Brain microvascular endothelial cell (primary cell): ENCODE measurements at places on chromosomes 12 and 14.

DNA sequence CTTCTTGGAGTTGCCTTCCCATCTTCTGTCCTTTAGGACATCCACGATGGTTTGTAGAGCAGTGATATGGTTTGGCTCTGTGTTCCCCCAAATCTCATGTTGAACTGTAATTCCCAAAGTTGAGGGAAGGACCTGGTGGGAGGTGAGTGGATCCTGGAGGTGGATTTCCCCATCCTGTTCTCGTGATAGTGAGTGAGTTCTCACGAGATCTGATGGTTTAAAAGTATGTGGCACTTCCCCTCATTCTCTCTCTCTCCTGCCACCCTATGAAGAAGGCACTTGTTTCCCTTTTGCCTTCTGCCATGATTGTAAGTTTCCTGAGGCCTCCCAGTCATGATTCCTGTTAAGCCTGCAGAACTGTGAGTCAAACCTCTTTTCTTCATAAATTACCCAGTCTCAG, 99.2 kb downstream of the BRMS1L start:
- no peak for DNase-seq

DNA sequence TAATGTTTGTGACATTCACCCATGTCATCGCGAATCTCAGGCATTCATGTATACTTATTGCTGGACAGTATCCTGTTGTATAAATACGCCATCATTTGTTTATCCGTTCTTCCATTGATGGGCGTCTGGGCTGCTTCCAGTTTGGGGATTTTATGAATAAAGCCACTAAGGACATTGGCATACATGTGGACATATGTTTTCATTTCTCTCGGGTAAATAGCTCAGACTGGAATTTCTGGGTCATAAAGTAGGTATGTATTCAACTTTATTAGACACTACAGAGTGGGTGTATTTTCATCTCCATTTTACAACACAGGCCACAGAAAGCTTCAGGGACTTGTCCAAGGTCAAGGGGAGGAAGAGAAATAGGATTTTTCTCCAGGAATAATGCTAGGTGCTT, 48.9 kb downstream of the HRK start:
- no peak for DNase-seq

DNA sequence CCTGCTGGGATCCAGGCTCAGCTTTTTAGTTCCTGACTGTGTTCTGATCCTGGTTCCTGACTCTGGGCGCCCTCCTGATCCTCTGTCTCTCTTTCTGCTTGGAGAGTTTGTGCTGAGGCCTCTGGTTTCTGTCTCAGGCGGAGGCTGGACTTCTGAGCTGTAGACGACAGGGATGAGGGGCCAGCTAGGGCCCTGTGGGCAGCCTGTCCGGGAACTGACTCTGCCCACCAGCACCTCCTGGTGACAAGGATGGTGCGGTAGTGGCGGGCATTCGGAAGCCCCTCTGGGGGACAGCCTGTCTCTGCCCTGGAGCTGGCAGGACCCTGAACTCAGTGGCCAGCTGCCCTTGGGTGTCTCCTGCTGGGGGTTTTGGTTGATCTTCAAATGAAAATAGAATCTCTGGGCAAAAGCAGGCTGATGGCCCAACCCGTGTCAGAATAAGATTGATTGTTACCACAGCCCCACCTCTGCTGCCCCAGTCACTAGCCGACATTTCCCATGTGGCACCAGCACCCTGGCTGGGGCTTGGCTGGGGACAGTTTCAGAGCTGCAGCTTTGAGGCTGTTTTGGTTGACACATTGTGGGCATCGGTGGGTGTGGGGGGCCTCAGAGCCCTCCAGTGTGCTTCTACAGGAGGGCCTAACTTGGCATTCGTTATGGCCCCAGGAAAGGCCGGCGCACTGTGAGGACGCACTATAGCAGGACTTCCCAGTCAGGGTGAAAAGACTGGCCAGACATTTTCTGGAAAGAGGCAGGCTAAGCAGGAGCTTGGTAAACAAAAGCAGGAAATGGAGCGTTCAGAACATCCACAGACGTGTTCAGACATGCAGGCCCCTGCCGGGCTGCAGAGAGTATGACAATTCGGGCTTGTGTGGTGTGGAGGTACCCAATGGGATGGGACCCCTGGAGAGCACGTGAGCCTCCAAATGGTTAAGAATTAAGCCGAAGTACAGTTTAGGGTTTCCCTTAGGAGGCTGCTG, 16.2 kb downstream of the KRT80 start:
- no peak for DNase-seq

DNA sequence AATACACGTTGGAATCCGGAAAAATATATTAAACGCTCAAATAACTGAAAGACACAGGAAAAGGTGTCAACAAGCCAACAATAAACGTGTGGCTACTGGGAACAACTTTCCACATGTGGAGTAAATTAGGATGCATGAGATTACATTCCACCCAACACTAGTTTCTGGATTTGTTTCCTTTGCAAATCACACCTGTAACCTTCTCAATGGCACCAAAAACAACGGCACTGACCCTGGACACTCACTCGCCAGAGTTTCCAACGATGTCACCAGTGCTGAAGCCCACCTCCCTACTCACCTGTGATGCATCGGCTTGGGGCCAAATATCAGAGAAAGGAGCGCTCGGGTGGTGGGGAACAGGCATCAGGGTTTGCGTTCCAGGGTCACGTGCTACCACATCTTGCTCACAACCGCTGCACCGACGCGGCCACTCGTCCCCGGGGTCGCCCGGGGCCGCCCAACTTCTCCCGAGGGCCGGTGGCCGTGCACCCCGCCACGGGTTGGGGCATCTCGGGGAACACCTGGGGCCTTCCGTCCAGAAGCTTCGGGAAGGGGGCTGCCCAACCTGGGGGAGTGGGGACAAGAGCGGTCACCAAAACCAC, 629 bp downstream of the PRDM4 start:
- DNase-seq: no peak

DNA sequence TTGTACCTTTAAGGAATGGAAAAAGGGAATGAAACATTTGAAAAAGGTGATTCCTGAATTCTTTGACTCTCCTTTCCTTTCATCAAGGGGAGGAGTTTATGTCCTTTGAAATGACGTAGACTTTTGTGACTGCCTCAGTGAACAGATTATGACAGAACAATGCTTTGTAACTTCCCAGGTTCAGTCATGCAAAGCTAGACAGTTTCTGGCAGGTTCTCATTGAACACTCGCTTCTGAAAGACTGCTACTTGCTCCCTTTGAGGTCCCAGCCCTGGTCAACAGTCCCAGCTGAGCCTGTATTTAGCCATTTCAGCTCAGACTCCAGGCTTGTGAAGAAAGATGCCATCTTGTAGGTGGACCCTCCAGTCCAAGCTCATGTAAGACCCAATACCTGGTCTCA, 1178.9 kb downstream of the BCL11B start:
- no peak for DNase-seq

DNA sequence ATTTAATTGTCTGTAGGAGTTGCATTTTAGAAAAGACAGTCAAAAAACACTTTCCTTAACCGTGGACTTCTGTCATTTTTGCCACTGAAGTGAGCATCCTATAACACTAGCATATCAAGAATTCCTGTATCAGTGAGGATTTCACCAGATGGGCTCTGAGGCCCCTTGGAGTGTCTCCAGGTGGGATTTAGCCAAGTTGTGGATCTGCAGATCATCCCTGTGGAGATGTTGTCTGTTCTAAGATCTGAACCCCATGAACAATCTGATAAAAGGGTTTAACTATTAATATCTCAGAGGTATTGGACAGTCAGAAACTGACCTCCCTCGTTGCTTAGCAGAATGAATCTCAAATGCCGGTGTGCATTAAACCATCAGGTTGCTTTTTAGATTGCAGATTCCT, 165.0 kb upstream of the SRRM4 start:
- DNase-seq: no peak

DNA sequence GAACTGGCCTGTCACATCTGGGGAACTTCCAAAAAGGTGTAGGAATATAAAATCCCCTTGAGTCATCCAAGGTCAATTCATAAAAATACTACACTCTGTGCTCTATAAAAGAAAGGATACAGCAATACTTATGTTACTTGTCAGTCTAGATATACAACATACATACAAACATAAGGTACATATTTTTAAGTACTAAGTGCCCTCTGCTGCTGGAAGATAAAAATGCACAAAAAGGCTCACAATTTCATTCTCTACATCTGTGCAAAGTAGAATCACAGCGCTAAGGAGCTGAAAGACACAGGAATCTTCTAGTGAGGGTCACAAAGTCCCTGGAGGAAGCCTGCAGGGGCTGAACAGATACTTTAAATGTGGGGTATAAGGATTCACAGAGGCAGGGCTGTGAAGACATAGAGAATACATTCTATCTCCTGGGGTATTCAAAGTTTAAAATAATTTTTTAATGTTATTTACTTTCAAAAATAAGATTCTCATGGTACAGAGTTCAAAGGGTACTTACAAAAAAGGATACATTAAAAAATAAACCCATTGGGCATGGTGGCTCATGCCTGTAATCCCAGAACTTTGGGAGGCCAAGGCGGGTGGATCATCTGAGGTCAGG, 10.2 kb upstream of the GOLGA5 start:
- peak; percentile 87 for DNase-seq

- no peak for DNase-seq
Observed at GRCh38 chr12:101969-102878, 35.7 kb downstream of the IQSEC3 start.

DNA sequence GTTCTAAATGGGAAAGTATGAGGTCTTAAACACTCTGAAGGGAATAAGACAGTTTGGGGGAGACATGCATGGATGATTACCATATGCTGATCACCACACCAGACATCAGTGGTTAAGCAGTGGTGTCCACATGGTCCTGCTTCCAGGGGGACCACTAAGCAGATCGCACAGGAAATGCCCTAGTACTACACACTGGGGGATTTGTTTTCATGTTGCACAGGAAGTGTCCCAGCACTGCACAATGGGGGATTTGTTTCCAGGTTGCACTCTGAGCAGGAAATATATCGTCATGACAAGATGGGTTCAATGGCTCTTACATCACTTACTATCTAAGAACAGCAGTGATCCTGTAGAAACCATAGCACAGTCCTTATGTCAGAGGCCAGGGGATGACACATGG, 245.5 kb downstream of the BCL11B start:
- DNase-seq: no peak

DNA sequence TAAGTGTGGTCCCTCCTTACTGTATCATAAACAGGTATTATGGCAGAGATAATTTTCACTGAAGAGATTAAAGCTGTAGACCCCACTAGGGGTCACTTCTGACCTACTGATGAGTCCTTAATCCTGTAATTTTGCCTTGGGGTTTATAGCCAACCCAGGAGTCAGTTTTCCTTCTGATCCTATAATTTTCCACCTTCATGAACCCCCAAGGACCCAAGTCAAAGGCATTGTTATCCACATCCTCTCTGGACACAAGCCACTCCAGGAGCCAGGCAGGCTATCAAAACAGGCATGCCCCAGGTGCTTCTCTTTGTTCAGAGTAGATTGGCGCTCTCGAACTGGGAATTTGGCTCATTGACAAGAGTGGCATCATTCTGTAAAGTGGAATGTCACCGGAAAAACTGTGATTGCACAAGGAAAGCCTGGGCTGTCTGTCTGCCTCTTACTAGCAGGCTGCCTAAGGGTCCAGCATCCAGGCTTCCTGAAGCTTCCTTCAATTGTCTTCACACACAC, 1523.2 kb upstream of the FLRT2 start:
- DNase-seq: no peak

DNA sequence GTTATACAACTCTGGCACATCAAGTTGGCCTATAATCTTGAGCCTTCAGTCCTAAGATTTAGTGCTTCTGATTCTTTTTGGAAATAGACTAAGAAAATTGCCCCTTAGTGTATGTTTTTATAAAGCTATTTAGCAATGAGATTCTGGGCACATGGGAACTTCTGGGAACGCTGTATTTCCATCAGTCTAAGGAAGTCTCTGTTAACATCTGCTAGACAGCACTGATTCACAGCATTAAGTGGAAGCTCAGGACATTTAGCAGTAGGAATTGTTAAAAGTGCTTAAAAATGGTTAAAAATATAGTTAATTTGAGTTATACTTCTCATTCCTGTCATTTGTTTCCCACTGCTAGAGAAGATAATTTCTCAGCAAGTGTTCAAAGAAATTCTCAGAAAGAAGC, 579.1 kb downstream of the SLC16A7 start:
- no peak for DNase-seq

- DNase-seq: no peak
Observed at GRCh38 chr14:73887694-73888459, 1.2 kb downstream of the ZNF410 start.

DNA sequence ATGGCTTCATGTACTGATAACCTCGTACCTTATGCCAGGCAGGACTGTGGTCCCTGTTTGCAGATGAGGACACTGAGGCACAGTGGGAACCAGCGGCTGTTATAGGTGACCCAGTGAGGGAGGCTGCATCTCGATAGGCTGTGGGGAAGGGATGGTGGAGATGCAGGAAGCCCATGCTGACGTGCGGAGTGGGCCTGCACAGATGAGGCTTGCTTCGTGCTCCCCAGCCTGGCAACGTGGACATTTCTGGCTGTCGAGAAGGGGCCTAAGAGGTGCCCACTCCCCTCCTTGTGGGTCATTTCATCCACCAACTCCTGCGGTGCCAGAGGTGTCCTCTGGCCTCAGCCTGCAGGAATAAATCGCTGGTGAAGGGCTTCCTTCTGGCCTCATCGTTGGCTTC, 107.4 kb downstream of the SLC25A47 start:
- no peak for DNase-seq

DNA sequence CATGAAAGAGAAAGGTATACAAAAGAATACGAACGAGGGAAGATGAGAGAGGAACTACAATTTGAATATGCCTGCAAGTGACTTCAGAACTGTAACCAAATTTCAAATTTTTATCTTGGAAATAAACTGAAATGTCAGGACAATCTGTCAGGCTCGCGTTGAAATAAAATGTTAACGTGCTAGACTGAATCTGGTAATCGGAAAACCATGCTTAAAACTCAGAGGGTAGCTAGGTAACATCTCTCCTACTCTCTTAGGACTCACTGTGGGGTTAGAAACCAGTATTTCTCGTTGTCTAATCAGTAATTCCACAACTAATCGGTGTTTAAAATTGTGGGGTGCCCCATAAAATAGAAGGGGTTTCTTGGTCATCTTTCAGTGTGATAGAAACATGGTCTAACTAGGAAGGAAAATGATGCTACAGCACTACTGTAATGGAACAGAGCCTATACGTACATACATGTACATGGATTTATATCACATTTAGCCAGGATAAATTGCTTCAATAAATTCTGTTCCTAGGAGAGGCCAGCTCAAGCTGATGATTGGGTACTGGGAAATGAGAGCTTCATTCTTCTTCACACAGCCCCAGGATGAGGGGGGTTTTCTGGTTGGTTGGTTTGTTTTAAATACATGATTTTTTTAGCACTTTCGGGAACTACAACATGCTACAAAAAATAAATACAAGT, 23.9 kb downstream of the ATF7 start:
- no peak for DNase-seq

GRCh38 chr12:124475295-124476010, 92.0 kb downstream of the NCOR2 start:
- DNase-seq: no peak

GRCh38 chr14:90791486-90791885, 24.7 kb downstream of the TTC7B start:
- no peak for DNase-seq

DNA sequence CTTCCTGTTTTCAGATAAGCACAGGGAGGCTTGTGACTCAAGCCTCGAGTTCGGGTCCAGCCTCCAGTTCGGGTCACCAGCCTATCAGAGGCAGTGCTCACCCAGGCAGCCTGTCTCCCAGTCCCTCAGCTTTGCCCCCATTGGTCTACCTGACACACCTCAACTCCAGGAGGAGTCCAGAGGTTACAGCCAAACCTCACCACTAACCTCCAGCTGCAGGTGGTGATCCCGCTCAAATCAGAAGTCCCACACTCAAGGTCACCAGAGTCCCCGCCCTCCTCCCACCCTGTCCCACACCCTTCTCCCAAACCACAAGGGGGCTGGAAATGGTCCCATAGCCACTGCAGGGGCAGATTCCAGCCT, 42.1 kb downstream of the KDM2B start:
- no peak for DNase-seq
